ENCODE measurements at places on chromosomes 16 and 17.

GRCh38 chr17:79844869-79845600, 5.8 kb upstream of the CBX4 start:
- DNase-seq: no peak

- DNase-seq: no peak
These were observed 147.1 kb downstream of the IRF8 start for GRCh38 chr16:86046026-86046425.

- no peak for DNase-seq
These were observed 3.8 kb downstream of the COTL1 start for GRCh38 chr16:84614073-84614459.

GRCh38 chr16:18846416-18846815, 45.1 kb upstream of the ARL6IP1 start:
- DNase-seq: no peak

DNA sequence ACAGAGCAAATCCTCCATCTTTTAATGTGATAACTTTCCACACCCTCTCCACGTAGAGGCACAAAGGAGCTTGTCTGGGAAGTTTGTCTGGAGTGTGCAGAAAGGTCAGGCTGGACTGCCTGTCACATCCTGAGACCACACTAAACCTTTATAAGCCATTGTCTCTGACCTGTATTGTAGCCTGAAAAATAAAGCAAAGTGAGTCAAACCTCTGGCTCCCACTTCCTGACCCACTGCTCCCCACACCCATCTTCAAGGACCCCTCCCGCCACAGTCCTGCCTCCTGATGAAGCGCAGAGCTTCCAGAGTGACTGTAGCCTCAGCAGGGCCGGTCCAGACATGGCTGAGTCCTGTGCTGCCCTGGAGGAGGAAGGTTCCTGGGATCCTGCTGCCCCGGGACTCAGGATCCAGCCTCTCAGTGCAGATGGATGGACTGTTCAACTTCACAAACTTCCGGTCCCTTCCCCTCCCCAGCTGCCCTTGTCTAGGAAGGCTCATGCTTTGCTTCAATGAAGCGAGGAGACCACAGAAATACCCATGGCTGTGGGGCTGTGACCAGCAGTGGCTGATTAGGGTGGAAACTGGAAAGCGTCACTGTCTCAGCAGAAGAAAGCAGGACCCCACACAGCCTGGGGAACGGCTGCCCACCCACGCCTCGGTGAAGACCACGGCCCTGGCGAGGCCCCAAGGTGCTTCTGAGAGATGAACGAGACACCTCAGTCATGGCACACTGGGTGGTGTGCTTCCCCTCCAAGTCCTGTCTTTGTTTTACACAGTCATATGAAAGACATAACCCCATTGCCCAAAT, 30.9 kb upstream of the CLEC18B start:
- DNase-seq: no peak

DNA sequence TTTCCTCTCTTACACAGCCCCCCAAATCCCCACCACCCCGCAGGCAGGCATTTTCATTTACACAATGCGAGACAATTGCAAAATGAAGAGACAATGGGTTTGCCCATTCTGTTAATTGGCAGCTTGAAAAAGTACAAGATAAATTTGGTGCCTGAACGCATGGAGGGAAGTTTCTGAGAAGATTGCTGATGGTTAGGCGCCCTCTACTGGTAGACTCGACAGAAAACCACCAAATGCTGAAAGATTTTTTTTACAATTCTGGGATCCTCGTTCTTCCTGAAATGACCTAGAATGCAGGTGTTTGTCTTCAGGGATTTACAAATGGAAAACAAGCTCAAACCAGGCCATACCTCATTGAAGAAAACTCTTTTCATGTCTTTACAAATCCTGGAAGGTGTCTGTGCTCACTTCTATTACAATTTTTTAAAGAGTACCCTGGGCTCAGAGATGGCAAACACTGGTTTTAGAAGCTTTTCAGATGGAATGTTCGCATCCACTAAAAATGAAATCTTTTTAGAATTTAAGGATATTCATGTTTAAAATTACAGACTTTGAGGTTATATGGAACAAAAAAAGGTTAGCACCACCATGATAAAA, 338.5 kb downstream of the PMP22 start:
- no peak for DNase-seq

- DNase-seq: no peak
These were observed 64.7 kb downstream of the HELZ start for GRCh38 chr17:67180275-67180674.

DNA sequence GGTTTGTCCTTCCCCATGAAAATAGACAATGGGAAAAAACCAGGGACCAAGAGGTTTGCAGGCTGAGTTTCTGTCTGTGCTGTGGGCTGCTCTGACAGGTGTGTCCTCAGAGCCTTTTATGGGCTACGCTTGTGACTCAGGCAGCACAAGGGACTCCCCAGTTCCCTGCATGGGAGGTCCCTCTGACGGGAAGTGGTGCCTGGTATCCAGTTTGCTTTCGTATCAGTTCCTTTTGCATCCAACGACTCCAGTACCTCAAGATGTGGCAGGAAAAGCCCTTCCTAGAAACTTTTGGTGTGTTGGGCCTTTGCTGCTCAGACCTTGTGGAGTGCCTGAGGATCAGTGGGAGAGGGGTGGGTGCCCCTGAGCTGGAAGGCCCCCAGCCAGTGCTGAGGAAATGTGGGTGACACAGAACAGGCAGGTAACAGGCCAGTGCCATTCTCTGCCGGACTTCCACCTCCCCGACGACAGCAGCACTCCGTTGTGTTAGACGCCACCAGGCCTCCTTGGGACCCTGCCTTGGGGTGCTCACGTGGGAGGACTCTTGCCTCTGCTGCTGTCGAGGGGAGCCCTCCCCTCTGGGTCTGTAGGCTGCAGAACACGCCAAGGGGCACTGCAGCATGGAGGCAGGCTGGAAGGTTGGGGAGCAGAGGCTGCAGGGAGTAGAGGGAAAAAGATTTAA, 38.4 kb upstream of the IRF8 start:
- no peak for DNase-seq

GRCh38 chr16:27414788-27415431, 12.9 kb downstream of the IL21R start:
- no peak for DNase-seq

- no peak for DNase-seq
These were observed 27.6 kb downstream of the ELAC2 start for GRCh38 chr17:12990041-12990808.

DNA sequence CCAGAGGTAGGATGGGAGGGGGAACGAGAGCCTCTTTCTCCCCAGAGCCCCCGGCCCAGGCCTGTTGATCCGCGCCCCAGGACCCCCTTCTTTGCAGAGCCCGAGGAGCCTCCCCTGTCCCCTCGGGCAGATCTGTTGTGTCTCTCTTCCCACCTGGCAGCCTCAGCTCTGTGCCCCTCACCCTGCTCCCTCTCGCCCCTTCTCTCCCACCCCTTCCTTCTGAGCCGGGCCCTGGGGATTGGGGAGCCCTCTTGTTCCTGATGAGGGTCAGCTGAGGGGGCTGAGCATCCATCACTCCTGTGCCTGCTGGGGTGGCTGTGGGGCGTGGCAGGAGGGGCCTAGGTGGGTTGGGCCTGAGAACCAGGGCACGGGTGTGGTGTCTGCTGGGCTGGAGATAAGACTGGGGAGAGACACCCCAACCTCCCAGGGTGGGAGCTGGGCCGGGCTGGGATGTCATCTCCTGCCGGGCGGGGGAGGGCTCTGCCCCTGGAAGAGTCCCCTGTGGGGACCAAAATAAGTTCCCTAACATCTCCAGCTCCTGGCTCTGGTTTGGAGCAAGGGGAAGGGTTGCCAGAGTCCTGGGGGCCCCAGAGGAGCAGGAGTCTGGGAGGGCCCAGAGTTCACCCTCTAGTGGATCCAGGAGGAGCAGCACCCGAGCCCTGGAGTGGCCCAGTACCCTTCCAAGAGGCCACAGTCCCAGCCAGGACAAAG, 65.4 kb downstream of the MRC2 start:
- no peak for DNase-seq
